ENCODE measurements at places on chromosomes 6 and 20.

GRCh38 chr6:107972413-107973096, 14.5 kb upstream of the SEC63 start:
- DNase-seq: no peak

DNA sequence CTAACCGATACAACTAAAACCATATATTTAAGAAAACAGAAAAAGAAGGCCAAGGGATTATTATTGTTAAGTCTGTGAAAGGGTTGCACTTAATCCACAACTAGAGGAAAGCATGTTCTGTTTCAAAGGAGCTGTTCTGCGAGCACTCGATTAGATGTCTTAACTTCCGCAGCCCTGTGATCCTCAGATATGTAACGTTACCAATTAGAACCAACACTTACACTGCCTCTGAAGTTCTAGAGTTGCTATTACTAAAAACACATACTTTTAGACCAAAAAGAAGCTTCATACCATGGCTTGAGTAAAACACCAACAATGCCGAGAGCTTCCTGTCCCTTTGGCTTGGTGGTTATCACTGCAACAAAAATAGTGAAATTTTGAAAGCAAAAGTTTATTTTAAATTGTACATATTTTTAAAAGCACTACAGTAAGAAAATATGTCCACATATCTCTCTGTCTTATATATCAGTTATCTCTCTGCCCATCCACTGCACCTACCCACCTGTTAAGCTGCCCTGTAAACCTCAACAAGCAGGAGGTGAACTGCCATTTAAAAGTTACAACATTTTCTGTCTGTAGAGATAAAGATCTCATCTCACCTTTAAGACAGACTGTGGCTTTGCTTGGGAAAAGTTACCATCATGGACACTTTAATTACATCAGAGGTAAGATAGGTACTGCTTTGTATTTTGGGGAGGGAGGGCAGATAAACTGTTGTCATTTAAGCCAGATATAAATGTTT, 7.1 kb upstream of the DUSP22 start:
- no peak for DNase-seq

DNA sequence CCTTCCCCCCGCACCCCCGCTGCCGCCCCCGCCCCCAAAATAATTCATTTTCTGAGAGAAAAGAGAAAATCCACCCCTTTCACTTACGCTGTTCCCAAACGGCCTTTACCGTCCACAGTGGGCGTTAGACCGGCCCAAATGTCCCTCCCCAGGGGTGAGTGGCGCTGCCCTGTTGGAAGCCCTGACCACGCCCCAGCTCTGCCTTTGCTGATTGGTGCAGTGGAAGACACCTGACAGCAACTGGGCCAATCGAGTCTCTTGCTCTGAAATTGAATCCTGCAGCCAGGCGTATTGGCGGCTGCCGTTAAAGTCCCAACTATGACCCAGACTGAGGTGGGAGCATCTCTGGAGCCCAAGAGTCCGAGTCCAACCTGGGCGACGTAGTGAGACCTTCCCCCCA, 15.7 kb downstream of the ZFP64 start:
- no peak for DNase-seq

GRCh38 chr6:165852676-165853075, 189.6 kb upstream of the PDE10A start:
- DNase-seq: no peak

GRCh38 chr6:15615802-15616201, 47.0 kb downstream of the DTNBP1 start:
- DNase-seq: no peak

- DNase-seq: no peak
These were observed 106.4 kb upstream of the TAB2 start for GRCh38 chr6:149211046-149211571.

- no peak for DNase-seq
These were observed 13.0 kb upstream of the SLC16A10 start for GRCh38 chr6:111074311-111074710.

- DNase-seq: no peak
These were observed 166.5 kb downstream of the TSHZ2 start for GRCh38 chr20:53138454-53139262.

DNA sequence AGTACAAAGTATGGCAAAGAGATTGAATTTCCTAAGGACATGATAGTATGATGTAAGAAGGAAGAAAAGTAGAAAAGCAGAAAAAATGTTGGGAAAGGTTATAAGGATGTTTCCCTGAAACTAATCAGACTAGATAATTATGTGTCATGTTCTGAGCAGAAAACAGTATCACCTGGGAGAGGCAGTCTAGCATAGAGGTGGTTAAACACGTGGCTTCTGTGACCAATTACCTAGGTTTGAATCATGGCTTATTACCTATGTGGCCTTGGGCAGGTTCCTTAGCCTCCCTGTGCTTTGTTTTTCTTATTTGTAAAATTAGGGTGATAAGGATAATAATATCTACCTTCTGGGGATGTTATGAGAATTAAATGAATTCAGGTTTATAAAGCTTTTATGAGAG, 38.0 kb downstream of the SCGN start:
- DNase-seq: no peak

DNA sequence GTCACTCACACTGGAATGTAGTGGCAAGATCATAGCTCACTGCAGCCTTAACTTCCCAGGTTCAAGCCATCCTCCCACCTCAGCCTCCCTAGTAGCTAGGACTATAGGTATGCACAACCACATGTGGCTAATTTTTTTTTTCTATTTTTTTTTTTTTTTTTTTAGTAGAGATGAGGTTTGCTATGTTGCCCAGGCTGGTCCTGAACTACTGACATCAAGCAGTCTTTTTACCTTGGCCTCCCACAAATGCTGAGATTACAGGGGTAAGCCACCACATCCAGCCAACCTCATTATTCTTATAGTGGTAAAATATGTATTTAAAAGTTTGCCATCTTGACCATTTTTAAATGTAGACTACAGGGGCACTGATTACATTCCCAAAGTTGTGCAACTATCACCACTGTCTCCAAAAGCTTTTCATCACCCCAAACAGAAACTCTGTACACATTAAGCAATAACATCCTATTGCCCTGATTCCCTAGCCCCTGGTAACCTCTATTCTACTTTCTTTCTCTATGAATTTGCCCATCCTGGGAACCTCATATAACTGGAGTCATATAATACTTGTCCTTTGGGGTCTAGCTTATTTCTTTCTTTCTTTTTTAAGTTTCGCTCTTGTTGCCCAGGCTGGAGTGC, 268.0 kb upstream of the JARID2 start:
- DNase-seq: no peak

- DNase-seq: no peak
These were observed 111.3 kb downstream of the LY86 start for GRCh38 chr6:6699741-6700367.

DNA sequence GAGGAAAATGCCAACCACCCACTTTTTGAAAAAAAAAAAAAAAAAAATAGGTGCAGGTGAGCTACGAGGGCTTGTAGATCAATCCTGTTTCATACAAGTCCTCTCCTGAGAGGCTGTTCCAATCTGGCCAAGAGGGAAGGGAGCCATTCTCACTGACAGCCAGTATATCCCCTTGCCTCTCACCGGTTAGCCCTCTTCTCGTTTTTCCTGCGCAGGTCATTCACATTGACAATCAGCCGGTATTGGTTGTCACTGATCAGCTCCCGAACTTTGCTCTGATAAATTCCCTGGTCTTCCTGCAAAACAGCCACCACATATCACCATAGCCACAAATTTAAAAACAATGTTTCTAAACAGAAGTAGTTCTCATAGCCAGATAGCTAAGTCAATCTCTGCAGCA, 1.4 kb downstream of the MCM3 start:
- no peak for DNase-seq

DNA sequence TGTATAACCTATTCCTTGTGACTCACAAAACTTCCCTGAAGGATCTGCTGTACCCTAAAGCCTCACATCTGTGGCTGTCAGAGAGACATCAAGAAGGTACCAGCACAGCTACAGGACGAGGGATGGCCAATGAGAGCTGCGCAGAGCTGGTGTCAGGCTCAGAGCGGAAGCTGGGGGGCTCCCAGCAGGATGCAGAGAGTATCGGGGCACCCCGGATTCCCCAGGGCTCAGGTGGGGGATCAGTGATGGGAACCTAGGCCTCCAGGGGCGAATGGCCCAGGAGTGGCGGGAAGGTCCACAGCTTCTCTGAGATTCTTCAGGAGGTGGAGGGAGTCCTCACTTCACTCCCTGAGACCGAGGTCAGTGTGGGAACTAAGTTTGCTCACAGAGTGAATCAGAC, 30.9 kb upstream of the SMOC2 start:
- no peak for DNase-seq

GRCh38 chr6:19327241-19327640, 509.9 kb upstream of the ID4 start:
- no peak for DNase-seq

- no peak for DNase-seq
These were observed 12.8 kb upstream of the BICRAL start for GRCh38 chr6:42769051-42769450.

DNA sequence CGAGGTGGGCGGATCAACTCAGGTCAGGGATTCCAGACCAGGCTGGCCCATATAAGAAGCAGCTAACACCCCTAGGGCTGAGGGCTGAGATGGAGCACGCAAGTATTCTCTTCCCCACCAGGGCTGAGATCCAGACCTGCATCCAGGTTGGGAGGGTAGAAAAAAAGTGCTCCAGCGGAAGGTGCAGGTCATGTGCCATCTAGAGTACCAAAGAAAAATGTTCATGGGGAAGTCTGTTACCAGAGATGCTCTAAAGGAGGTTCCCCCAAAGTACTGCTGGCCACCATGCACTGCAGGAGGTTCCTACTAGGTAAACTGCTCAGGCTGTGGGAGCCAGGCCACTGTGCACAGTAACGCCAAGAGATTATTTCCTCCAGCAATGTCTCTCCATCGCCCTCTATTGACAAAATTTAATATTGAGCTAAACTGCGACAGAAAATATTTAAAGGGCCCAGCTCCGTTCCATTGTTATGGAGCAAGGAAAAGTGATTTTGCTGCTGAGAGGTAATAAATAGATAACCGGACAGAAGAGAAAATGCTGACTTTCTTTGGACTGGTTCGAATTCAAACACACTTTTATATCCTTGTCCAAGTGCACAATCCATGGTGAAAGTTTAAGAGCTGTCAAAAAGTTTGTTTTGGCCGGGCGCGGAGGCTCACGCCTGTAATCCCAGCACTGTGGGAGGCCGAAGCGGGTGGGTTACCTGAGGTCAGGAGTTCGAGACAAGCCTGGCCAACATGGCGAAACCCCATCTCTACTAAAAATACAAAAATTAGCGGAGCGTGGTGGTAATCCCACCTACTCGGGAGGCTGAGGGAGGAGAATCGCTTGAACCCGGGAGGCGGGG, 159.9 kb downstream of the OR2B2 start:
- peak; percentile 57 for DNase-seq

DNA sequence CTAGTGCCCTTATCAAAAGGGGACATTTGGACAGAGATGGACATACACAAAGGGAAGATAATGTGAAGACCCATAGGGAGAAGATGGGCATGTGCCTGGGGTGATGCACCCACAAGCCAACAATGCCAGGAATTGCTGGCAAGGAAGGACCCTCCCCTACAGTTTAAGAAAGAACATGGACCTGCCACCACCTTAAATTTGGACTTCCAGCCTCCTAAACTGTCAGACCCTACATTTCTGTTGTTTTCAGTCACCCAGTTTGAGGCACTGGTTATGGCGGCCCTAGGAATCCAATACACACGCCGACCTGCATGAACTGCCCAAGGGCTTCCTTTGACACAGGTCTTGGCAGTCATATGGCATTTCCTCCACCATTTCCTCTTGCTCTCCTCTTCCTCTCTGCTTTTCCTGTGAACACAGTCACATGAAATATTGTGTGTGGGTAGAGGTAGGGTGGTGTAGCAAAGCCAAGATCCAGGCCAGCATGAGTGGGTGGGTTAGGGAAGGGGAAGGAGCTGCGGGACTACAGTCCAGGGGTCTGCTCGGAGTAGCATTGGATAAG, 115.6 kb downstream of the ZDHHC14 start:
- DNase-seq: no peak

GRCh38 chr6:46983007-46983411, 59.1 kb downstream of the ADGRF1 start:
- no peak for DNase-seq

- no peak for DNase-seq
These were observed 37.6 kb downstream of the GRM1 start for GRCh38 chr6:146066506-146066905.

DNA sequence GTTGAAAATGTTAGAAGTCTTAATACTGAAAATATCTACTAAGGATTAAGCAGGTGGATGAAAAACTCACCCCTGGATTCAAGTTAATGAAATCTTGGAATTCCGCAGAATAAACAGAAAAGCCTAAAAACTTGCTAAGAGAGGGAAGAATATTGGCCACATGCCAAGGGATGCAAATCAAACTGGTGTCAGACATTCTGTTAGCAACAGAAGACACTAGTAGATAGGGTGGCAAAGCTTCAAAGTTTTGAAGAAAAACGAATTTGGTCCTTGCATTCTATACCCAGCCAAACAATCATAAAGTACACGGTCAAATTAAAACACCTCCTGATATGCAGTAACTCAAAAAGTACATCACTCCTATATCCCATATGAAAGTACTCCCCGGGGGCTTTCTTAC, 77.1 kb upstream of the ADTRP start:
- DNase-seq: no peak

- no peak for DNase-seq
These were observed 117.8 kb upstream of the GMDS start for GRCh38 chr6:2363211-2363610.

- DNase-seq: no peak
These were observed 34.7 kb upstream of the SYNJ2 start for GRCh38 chr6:157946865-157947532.

GRCh38 chr6:24032896-24033688, 92.9 kb upstream of the NRSN1 start:
- DNase-seq: no peak

GRCh38 chr6:98477231-98477630, 357.1 kb upstream of the POU3F2 start:
- no peak for DNase-seq

DNA sequence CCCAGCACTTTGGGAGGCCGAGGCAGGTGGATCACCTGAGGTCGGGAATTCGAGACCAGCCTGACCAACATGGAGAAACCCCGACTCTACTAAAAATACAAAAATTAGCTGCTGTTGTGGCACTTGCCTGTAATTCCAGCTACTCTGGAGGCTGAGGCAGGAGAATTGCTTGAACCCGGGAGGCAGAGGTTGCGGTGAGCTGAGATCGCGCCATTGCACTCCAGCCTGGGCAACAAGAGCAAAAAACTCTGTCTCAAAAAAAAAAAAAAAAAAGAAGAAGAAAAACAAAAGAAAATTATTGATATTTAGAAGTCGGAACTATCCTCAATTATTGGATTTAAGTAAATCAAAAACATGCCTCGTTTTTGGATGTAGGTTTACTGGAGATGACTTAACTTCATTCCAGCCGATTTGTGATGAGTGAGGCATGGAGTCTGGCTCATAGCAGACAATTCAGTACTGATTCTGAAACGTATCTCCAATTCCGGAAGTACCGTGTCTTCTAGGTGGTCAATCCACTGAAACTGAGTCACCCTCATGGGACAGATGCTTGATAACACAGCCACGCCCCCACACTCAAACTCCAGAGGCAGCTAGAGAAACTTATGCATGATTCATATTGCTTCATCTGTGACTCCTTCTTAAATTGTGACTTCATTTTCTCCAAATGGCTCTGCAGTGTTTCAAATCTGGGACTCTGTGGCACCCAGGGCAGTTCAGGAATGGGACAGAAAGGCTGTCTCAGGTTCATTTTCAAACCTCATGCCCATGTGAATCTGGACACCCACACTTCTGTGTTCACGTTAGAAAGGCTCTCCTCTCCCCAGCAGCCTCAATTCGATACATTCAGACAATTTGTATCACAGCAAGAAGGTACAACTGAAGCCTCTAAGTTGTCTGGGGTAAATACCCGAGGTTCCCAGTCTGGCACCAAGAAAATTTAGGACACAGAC, 110.4 kb upstream of the ARMC2 start:
- peak; percentile 19 for DNase-seq
